Natural killer cell (primary cell): ENCODE measurements at places on chromosomes 5 and 9. TPM values are rescaled to one million over a fixed set of nuclear protein-coding genes. Genes with fewer than 3 reads are reported as not detected.

GRCh38 chr9:78909566-78909965 is 612.6 kb downstream of the PSAT1 start:
- DNase-seq, result no peak
- no peak overlapping the region for H3K4me3 ChIP-seq
- H3K4me1 ChIP-seq, result no peaks in the 10 kb centered on the region
- H3K27me3 ChIP-seq, result no peaks in the 10 kb centered on the region
- H3K36me3 ChIP-seq, result no peaks in the 10 kb centered on the region

GRCh38 chr5:6410421-6410820 is 32.1 kb upstream of the MED10 start:
- H3K27ac ChIP-seq, result no peak overlapping the region
- peaks cover 3% of the 10 kb centered on the region for H3K27me3 ChIP-seq
- no peaks in the 10 kb centered on the region for H3K4me1 ChIP-seq
- DNase-seq, result no peak

GRCh38 chr5:41681840-41682239 is 171.4 kb upstream of the PLCXD3 start:
- H3K27ac ChIP-seq, result no peak overlapping the region
- no peaks in the 10 kb centered on the region for H3K4me1 ChIP-seq
- no peaks in the 10 kb centered on the region for H3K27me3 ChIP-seq
- H3K36me3 ChIP-seq, result no peaks in the 10 kb centered on the region

ZFP37 gene
- total RNA-seq, result 0.89 TPM

GRCh38 chr5:93359960-93360305 is 221.1 kb downstream of the NR2F1-AS1 start:
- H3K4me1 ChIP-seq, result no peaks in the 10 kb centered on the region
- H3K27ac ChIP-seq, result no peak overlapping the region
- H3K27me3 ChIP-seq, result no peaks in the 10 kb centered on the region
- H3K36me3 ChIP-seq, result no peaks in the 10 kb centered on the region

DNA sequence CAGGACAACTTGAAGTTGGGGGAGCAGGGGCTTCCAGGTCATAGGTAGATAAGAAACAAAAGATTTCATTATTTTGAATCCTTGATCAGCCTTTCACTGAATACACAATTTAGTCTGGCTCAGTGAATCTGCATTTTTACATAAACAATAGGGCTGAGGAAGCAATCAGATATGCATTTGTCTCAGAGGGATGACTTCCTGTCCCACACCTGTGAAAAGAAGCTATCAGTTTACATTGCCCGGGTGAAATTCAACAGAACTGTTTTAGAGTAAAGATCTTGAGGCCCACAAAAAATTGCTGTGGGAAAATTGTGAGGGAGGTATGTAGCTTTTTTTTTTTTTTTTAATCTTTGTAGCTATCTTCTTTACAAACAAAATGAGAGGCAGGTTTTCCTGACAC is 38.3 kb downstream of the DNAJB5 start:
- DNase-seq, result no peak
- no peaks in the 10 kb centered on the region for H3K27me3 ChIP-seq
- no peak overlapping the region for H3K27ac ChIP-seq

- no peak overlapping the region for H3K4me3 ChIP-seq
- H3K4me1 ChIP-seq, result no peaks in the 10 kb centered on the region
- DNase-seq, result no peak
- H3K27me3 ChIP-seq, result no peaks in the 10 kb centered on the region
- no peak overlapping the region for H3K27ac ChIP-seq
These were observed 298.1 kb upstream of the PANK3 start for GRCh38 chr5:168877132-168877892.

DNA sequence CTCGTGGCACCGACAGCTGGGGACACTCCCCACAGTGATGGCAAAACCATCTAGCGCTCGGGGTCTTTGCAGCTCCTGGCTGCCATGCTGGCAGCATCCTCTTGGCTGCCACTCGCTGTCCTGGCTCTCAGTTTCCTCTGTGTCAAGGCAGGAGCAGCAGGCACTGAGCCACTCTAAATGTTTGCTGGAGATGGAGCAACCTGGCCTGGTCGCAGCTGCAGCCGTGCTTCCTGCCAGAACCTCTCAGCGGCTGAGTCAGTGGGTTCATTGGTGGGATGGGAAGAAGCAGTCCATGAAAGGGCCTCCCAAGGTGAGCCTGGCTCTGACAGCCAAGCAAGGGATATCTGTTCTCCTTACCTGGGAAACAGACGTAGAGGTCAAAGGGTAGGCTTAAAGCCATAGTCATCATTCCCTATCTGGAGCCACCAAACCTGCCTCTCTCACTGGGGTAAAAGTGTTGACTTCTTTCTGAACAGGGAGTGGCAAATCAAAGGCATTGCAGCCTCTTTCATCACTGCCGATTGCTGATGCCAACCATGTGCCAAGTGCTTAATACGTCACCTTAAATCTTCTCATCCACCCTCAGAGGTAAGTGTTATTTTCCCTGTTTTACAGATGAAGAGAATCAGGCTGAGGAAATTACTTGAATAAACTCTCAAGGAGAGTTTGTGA is 304.8 kb upstream of the ZNF462 start:
- no peak overlapping the region for H3K27ac ChIP-seq
- no peaks in the 10 kb centered on the region for H3K4me1 ChIP-seq
- no peak for DNase-seq
- no peak overlapping the region for H3K4me3 ChIP-seq

BARHL1 gene
- not detected for total RNA-seq

DNA sequence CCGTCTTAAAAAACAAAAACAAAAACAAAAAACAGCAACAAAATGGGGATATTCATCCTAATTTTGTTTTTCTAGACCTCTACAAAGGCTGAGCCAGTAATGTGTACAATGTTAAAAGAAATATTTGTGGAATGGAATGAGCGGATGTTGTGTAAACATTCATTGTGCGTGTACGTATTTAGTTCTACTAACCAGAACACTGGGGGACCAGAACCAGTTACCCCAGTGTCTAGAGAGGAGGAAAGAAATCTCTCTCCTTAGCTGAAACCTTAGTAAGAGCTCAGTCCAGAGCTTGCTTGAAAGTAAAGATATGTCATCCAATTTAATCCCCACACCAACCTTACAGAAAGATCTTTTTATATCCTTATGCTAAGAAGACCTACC is 106.7 kb upstream of the CPEB4 start:
- no peaks in the 10 kb centered on the region for H3K27me3 ChIP-seq
- no peak overlapping the region for H3K4me3 ChIP-seq

- no peaks in the 10 kb centered on the region for H3K27me3 ChIP-seq
- peaks cover 25% of the 10 kb centered on the region for H3K4me1 ChIP-seq
These were observed 31.8 kb downstream of the CCNJL start for GRCh38 chr5:160280384-160281095.

DNA sequence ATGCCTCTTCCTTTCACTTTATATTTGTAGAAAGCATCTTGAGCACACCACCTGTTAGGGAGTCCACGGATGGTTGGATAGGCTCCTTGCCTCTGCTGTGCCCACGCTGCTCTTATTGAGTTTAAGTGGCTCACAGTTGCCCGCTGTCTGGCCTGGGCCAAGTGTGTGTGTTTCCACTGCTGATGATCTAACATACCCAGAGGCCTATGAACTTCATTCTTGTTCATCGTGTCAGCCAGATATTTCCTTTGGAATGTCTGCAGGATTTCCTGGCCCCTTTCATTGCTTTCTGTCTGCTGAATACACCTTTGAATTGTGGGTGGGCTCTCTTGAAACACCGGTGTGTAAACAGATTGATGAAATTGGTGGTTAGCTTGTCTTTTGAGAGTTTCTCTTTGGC is 46.6 kb downstream of the MVB12B start:
- H3K27ac ChIP-seq, result no peak overlapping the region
- no peaks in the 10 kb centered on the region for H3K4me1 ChIP-seq
- no peak overlapping the region for H3K4me3 ChIP-seq
- no peaks in the 10 kb centered on the region for H3K36me3 ChIP-seq
- no peak for DNase-seq
- no peaks in the 10 kb centered on the region for H3K27me3 ChIP-seq

DNA sequence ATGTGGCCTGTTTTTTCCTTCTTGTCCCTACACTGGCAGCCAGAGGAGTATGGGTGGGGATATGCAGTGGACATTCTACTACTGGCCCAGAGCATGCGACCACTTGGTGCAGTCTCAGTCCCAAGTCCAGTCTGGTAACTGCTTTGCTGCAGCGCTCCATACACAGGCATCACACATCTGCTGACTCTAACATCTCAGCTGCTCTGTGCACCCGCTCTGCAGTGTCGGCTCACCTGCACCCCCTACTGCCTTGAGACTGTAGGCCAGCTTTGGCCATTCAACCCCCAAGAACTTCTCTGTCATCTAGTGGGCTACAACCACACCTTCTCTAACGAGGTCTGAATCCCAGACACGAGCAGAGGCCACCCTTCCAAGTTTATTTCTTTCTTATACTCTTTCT is 46.4 kb upstream of the SLCO6A1 start:
- no peak overlapping the region for H3K4me3 ChIP-seq
- H3K36me3 ChIP-seq, result no peaks in the 10 kb centered on the region
- no peak for DNase-seq
- H3K27me3 ChIP-seq, result no peaks in the 10 kb centered on the region

SLC34A1 gene
- 0.63 TPM for total RNA-seq

RANBP3L gene
- total RNA-seq, result not detected

- H3K27ac ChIP-seq, result no peak overlapping the region
- H3K27me3 ChIP-seq, result no peaks in the 10 kb centered on the region
- DNase-seq, result no peak
- no peak overlapping the region for H3K4me3 ChIP-seq
These were observed 62.7 kb downstream of the ST8SIA4 start for GRCh38 chr5:100840370-100840769.

ADRB2 gene
- 47.1 TPM for total RNA-seq

- H3K27me3 ChIP-seq, result peaks cover 2% of the 10 kb centered on the region
- no peaks in the 10 kb centered on the region for H3K36me3 ChIP-seq
- no peak overlapping the region for H3K4me3 ChIP-seq
- no peak overlapping the region for H3K27ac ChIP-seq
These were observed 43.8 kb upstream of the CER1 start for GRCh38 chr9:14766299-14766698.

LCN1 gene
- total RNA-seq, result not detected

GRCh38 chr5:157431544-157432200 is 28.3 kb upstream of the NIPAL4 start:
- H3K4me3 ChIP-seq, result no peak overlapping the region
- no peaks in the 10 kb centered on the region for H3K36me3 ChIP-seq
- no peak for DNase-seq

ZBTB6 gene
- total RNA-seq, result 4.7 TPM

PCDHB5 gene
- total RNA-seq, result not detected

- peaks cover 20% of the 10 kb centered on the region for H3K4me1 ChIP-seq
- H3K27ac ChIP-seq, result no peak overlapping the region
- H3K4me3 ChIP-seq, result no peak overlapping the region
- no peaks in the 10 kb centered on the region for H3K36me3 ChIP-seq
- no peaks in the 10 kb centered on the region for H3K27me3 ChIP-seq
These were observed 215.7 kb downstream of the SEMA6A start for GRCh38 chr5:116358911-116359418.

FOXD4L4 gene
- total RNA-seq, result not detected

TYRP1 gene
- total RNA-seq, result not detected

FRRS1L gene
- not detected for total RNA-seq

DNA sequence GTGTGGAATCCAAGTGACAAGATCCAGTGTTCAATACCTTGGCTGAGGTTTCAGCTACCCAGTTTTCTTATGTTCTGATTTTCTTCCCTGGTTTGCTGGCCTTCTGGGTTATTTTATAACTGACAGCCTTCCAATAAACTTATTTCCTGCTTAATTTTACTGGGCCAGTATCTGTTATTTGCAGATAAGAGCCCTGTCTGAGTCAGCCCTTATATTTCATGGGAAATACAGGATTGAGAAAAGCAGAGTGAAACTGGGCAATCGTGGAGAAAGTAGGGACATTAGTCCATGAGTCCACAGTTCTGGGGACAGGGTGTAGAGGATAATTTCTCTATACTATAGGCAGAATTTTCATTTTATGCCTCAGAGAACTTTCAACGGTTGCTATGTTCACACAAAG is 32.3 kb downstream of the TMEM167A start:
- H3K4me3 ChIP-seq, result no peak overlapping the region
- H3K36me3 ChIP-seq, result no peaks in the 10 kb centered on the region
- no peaks in the 10 kb centered on the region for H3K4me1 ChIP-seq
- H3K27ac ChIP-seq, result no peak overlapping the region

KIF4B gene
- total RNA-seq, result not detected

DNA sequence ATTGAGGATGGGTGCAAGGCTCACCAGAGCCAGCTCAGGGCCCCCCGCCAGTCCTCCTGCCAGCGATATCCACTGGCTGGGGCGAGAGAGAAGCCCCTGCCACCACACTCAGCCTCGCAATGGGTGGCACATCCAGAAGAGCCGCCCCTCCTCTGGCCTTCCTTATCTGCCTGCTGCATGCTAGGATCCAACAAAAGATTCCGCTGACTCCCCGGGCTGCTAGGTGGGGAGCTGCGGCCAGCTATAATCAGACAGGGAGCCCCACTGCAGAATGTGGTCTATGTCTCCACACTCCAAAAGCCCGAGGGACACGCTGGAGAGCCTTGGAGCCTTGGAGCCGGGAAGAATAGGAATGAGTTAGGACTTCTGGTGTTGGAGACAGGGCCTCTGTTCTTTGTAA is 32.8 kb downstream of the COL23A1 start:
- H3K27ac ChIP-seq, result no peak overlapping the region
- H3K4me1 ChIP-seq, result no peaks in the 10 kb centered on the region
- H3K36me3 ChIP-seq, result no peaks in the 10 kb centered on the region
- H3K27me3 ChIP-seq, result peaks cover 3% of the 10 kb centered on the region
- no peak for DNase-seq

GRCh38 chr5:72130351-72130761 is 23.1 kb downstream of the MAP1B start:
- H3K27ac ChIP-seq, result no peak overlapping the region
- H3K4me3 ChIP-seq, result no peak overlapping the region
- DNase-seq, result no peak
- H3K27me3 ChIP-seq, result peaks cover 6% of the 10 kb centered on the region
- no peaks in the 10 kb centered on the region for H3K36me3 ChIP-seq

PDLIM4 gene
- total RNA-seq, result not detected

DNA sequence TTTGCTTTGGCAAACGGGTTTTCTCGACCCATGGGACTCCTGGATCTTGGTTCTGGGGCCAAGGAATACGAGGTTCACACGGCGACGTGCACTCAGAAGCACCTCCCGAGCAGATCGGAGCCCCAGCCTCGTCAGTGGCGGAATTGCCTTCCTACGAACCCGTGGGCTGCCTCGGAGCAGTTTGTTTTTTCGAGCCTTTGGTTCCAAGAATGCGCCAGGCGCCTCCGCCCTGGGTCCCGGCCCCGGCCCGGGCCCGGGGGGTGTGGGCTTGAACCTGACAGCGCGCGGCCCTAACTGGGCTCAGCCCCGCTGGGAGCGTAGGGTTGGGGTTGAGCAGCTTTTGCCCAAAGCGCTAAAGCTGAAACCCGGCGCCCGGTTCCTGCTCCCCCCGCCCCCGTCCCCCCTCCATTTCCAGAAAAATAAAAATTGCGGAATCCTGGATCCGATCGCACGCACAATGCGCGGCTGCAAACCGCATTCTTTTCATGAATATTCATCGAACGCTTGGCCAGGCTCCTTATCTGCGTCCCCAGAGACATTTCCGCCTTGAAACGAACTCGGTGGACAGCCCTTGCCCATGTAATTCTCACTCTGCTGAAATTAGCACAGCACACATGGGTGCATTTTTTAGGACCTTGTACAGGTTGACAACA is 1.0 kb downstream of the BASP1 start:
- H3K4me3 ChIP-seq, result peak overlapping the region; percentile 56
- no peaks in the 10 kb centered on the region for H3K36me3 ChIP-seq
- no peaks in the 10 kb centered on the region for H3K27me3 ChIP-seq
- peaks cover 23% of the 10 kb centered on the region for H3K4me1 ChIP-seq
- DNase-seq, result no peak

GABRA6 gene
- not detected for total RNA-seq

ZNF484 gene
- total RNA-seq, result 14.1 TPM

CTNND2 gene
- total RNA-seq, result not detected

GRCh38 chr9:22052376-22052945 is 43.4 kb upstream of the CDKN2B start:
- no peaks in the 10 kb centered on the region for H3K27me3 ChIP-seq
- no peak overlapping the region for H3K4me3 ChIP-seq
- peaks cover 5% of the 10 kb centered on the region for H3K4me1 ChIP-seq
- DNase-seq, result peak; percentile 17
- H3K36me3 ChIP-seq, result no peaks in the 10 kb centered on the region
- no peak overlapping the region for H3K27ac ChIP-seq

TMEM252 gene
- total RNA-seq, result not detected
